ENCODE measurements at places on chromosomes 4 and X. TPM values are rescaled to one million over a fixed set of nuclear protein-coding genes. Genes with fewer than 3 reads are reported as not detected.

DNA sequence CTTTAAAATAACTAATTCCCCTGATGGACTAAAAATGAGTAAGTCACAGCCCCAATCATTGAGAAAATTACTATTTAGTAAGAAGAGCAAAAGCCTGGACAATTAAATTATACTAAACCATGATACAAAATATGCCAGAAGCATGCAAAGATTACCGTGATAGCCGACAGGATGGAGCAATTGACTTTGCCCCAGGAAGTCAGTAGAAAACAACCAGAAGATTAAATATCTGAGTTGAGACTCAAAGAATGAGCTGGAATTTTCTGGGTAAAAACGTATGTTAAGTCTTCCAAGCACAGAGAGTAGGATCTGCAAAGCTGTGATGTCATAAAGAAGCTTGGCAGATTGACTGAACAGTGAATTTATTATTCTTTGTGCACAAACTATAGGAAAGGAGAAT lies 816.1 kb upstream of the TENM3 start:
- DNase-seq, result no peak

DNA sequence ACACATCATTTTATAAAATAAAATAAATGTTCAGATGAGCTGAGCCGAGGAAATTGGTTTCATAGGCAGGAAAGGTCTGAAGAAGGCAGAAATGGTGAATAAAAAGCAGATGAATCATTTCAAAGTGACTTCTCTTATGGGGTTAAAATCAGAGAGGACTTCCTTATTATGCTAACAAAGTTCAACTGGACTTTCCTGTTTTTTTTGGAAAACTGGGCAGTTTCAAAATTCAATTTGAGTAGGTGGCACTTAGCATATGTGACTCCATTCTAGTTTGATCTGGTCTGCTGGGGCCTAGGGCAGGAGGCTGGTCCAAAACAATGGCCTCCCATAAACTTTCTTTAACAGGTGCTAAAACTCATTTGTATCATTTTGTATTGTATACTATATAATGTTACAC lies 1794.9 kb upstream of the TENM3 start:
- no peak for DNase-seq

DNA sequence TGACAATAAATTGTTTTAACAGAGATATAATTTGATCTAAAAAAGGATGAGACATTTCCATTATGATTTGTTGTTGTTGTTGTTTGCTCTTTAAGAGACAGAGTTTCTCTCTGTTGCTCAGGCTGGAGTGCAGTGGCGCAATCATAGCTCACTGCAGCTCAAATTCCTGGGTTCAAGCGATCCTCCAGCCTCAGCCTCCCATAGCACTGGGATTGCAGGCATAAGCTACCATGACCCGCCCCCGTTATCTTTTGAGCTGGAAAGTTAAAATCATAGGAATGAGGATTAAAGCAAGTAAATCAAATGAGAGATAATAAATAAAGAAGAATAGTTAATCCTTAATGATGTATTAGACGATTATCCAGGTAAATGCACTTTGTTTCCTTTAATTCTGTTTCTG lies 224.4 kb upstream of the SMIM31 start:
- no peak for DNase-seq

- no peak for DNase-seq
Observed at GRCh38 chr4:185144601-185145240, 1.7 kb downstream of the SLC25A4 start.

DNA sequence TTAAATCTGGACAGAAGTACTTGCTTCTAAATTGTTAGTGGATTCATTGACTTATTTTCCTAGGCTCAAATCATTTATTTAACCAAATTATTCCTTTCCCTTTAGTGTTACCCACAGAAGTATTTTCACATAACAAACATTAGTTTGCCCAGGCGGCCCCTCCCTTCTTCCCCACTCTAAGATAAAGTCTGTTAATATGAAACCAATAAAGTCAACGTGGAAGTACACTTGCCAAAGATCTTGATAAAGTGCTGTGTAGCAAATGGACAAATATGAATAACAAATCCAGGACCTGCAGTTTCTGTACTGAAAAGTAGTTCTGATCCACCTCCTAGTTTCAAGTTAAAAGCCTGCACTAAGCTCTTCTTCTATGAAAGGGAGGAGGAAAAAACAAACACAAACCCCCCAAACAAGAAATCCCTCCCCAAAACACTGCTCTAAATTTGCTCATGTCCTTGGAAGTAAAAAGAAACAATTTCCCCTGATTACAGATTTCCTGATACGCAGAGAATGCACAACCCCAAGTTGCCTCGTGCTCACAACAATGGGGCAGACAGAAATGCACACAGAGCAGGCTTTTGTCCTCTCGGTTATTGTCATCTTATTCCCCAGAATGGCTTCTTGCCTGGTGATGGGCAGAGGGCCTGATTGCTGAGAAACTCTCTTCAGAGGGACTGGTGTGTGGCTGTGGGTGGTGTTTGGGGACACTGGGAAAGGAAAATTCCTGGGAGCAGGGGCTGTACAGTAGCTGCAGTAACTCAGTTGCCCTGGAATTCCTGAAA lies 23.2 kb downstream of the TMSB4X start:
- DNase-seq, result peak; percentile 58

DNA sequence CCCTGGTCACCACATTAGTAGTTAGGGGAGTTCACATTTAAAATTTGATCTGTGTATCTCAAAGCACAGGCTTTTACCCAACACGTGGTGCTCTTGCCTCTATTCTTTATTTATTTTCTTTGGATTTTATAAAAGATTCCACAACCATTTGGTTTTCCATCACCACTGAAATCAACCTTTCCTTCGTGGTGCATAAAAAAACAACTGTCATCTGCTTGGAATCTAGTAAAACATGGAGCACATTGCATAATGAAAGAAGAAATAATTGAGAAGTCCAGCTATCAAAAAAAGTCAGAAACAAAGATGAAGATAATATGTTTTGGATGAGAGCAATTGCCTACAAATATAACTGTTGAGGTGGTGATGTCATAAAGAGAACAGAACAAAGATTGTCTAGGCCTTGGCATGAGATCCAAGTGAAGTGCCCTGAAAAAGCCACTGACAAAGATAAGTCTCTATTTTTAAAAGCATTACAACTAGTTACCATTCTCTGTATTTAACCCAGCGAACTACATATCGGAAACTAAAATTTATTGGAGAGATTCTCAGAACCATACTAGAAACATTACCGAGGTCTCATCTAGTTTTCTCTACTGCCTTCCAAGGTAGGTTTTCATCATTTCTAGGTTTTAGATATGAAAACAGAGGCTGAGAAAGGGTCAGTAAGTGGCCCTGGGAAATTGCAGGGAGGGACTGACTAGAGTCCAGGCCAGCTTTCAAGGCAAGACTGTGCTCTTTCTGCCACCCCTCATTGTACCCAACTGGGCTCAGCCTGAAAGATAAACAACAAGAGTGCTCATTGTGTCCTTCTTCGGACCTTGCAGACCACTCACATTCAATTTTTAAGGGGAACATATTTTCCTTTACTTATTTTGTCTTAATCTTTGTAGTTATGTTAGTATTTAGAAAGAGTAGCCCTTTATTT lies 127.3 kb downstream of the MAD2L1 start:
- no peak for DNase-seq

Gene PABPC1L2B
- 0.04 TPM for polyA plus RNA-seq

DNA sequence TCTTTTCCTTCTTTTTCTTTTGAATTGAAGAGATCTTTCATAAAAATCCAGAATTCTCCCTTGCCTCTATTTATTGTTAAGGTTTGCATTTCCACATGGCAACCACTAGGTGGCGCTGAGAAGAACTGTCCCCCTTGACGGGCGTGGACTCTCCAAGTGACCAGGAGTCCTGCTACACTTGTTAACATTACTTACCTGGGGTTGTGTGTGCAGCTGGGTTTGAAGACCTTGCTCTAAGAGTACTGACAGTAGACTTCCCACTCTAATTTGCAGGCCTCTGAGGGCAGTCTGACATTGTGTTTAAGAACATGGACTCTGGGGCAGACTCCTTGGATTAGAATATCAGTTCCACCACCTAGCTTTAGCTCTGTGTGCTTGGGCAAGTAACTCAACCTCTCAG lies 52.8 kb downstream of the GPRIN3 start:
- DNase-seq, result peak; percentile 17

Gene SPANXA1
- polyA plus RNA-seq, result not detected

Gene ATP8A1
- 58.8 TPM for polyA plus RNA-seq

- no peak for DNase-seq
Observed at GRCh38 chr4:76968937-76969336, 19.4 kb downstream of the SEPTIN11 start.

- DNase-seq, result no peak
Observed at GRCh38 chrX:129478516-129478915, 44.8 kb downstream of the SMARCA1 start.

DNA sequence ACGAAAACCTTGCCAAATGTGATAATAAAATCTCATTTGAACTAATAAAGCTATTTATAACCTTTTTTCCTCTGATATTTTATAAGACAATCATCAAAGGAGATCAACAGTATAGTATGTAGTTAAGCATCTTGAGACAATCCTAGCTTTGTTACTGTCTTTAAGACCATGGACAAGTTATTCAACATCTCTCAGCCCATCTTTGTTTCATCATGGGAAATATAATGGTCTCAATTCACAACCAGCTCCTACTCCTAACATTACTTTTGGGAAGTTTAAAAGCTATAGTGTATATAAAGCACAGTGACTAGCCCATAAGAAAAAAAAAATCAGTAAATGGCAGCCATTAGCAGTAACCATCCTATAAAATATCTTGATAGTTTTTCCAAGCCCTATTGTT lies 57.6 kb upstream of the APELA start:
- DNase-seq, result no peak

Gene DMRTC1B
- 1.5 TPM for polyA plus RNA-seq

DNA sequence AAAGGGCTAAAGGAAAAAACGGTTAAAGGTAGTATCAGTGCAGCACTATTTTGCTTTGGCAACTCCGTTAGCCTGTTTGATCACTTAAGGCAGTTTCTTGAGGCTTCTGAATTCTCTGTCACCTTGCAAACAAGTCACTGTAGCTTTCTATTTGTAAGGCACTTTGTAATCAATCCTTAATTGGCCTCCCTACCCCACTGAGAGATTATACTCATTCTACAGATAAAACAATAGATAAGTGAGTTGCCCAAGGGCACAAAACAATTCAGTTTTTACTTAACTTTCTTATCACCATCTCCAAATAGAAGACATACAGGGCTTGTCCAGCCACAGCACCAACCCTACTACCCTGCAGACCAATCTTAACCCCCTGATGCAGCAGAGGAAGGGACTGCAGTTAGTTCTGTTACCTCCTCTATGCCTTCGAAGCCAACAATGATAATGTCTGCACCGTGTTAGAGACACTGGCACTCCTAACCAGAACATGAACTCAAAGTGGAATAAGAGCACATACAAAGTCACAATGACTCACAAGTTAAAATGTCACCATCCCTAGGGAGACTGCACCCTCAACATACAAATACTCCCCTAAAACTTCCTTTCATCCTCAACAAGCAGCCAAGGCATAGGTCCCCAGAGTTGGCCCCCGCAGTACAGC lies 1.7 kb downstream of the TMEM185A start:
- DNase-seq, result peak; percentile 6

Gene LAGE3
- 25.4 TPM for polyA plus RNA-seq

DNA sequence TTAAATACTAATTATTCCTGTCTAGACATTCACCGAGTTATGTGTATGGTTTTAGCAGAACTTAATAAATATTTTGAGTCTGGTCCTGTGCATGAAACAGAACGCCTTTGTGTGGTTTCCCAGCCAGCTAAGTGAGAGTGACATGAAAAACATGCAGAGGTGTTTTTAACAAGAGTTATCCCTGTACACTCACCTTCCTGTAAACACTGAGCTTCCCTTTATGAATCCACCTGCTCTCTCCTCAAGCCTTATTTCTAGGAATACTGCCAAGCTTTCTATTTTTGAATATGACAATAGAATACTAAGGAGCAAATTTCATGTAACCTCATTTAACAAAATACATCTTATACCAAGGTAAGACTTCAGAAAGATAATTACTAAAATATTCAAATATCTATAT lies 270.3 kb upstream of the CTSO start:
- no peak for DNase-seq

Gene NOCT
- polyA plus RNA-seq, result 5.4 TPM

Gene XPNPEP2
- 353 TPM for polyA plus RNA-seq

Gene F9
- not detected for polyA plus RNA-seq

DNA sequence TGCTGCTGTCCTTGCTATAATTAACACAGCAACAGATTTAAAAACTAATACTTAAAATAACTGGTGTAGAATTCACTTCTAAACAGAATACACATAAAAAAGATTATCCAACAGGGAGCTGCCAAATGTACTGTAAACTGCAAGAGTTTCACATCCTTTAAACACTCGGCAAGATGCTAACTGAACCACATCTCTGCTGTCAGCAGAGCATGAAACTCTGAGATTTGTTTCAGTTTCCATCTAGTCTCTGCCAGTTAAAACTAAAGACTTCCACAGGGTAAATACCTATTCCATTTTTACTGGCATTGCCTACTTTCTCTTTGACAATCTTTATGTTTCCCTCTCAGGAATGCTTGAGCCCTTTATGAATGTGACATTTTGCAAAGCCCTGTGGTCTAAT lies 127.7 kb downstream of the SLC7A11 start:
- no peak for DNase-seq

GRCh38 chr4:181524499-181524898 lies 718.7 kb upstream of the TENM3 start:
- no peak for DNase-seq

DNA sequence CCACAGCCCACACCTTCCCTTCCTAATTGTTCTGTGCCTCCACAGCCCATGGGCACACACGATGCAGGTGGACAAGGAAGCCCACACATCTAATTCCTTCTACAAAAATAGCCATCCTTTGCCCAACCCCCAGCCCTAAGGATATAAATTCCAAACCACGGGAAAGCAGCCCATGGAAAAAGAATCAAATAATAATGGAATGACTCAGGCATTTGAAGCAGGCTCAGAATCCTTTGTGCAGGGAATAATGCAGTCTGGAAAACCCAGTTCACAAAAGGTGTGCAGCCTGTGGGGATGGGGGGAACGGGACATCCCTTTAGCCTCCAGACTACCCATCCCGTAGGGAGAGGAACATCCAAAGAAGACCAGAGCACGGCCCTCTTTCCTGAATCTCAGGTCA lies 342.3 kb upstream of the GALNT7 start:
- DNase-seq, result no peak

GRCh38 chr4:125187226-125188176 lies 127.3 kb upstream of the FAT4 start:
- no peak for DNase-seq

Gene BBS7
- polyA plus RNA-seq, result 17.1 TPM

Gene MAGEB17
- not detected for polyA plus RNA-seq

DNA sequence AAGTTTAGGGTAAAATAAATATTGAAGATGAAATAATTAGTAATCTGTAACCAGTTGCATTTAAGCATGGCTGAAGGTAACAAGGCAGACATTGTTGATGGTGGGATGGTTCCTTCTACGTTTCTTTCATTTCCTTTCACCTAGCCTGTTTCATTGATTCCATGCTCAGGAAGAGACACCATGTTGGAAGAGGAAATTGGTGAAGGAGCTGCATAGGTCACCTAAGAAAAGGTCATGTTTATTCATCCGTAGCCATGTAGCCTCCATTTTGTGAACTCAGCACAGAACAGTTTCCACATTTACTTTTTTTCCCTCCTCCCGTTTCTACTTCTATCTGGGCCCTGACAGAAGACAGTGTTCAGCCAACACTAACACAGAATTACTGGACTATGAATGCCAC lies 3.8 kb downstream of the ADH1B start:
- DNase-seq, result no peak

Gene TMEM271
- 0.58 TPM for polyA plus RNA-seq

Gene CLDN34
- polyA plus RNA-seq, result 0.07 TPM

Gene PAK3
- polyA plus RNA-seq, result 2.2 TPM

- no peak for DNase-seq
Observed at GRCh38 chr4:2831611-2832308, 11.9 kb upstream of the ADD1 start.

Measured in large intestine (tissue), 12 donors.